ENCODE measurements at places on chromosomes 5 and 9. TPM values are rescaled to one million over a fixed set of nuclear protein-coding genes. Genes with fewer than 3 reads are reported as not detected.

The LHFPL2 gene
- 22.9 TPM for total RNA-seq

The QRFP gene
- total RNA-seq, result not detected

The GPR21 gene
- total RNA-seq, result not detected

The OTP gene
- total RNA-seq, result not detected

The LEAP2 gene
- total RNA-seq, result 0.68 TPM

The GLDC gene
- total RNA-seq, result 4.6 TPM

The ZCCHC7 gene
- total RNA-seq, result 21.7 TPM

The GPR151 gene
- total RNA-seq, result not detected

The PTGES gene
- 3.9 TPM for total RNA-seq

The CDKN2A gene
- not detected for total RNA-seq

The TNFSF8 gene
- total RNA-seq, result not detected

The TRIM14 gene
- total RNA-seq, result 6.6 TPM

The UBE2QL1 gene
- total RNA-seq, result 0.40 TPM

The RNF208 gene
- total RNA-seq, result not detected

The PRSS3 gene
- 15.2 TPM for total RNA-seq

The C9orf50 gene
- total RNA-seq, result not detected

The PCDHB13 gene
- total RNA-seq, result 2.1 TPM

The EGFLAM gene
- 7.4 TPM for total RNA-seq

The ADRA1B gene
- total RNA-seq, result 0.80 TPM

The TPPP gene
- not detected for total RNA-seq

The ANKRD33B gene
- total RNA-seq, result 1.5 TPM

The SLC36A2 gene
- total RNA-seq, result not detected

The DMRTA1 gene
- total RNA-seq, result not detected
